ENCODE measurements at places on chromosomes 2 and 18.

DNA sequence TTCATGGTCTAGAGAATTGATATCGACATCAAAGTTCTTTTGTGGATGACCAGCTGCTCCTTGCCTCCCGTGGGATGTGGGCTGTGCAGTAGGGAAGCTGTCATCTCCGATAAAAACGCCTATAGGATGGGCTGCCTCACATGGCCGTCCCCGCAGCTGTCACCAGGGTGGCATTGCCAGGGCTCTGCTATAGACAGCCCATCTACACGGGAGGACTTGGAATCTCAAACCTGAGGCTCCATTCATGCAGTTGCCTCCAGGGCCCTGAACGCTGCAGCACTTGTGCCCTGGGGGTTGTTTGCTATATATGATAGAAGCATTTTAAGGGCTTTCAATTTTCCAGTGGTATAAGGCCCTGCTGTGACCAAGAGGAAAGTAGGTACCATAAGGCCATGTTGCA is 183.1 kb downstream of the MYCN start:
- DNase-seq = no peak

- no peak for DNase-seq
Measured at GRCh38 chr18:62289047-62289446, 36.1 kb upstream of the TNFRSF11A start.

GRCh38 chr2:85216927-85217326 is 83.7 kb downstream of the TCF7L1 start:
- no peak for DNase-seq

GRCh38 chr2:208370881-208371633 is 35.5 kb upstream of the PTH2R start:
- no peak for DNase-seq

- DNase-seq = no peak
Measured at GRCh38 chr2:109438773-109439389, 174.9 kb downstream of the SEPTIN10 start.

DNA sequence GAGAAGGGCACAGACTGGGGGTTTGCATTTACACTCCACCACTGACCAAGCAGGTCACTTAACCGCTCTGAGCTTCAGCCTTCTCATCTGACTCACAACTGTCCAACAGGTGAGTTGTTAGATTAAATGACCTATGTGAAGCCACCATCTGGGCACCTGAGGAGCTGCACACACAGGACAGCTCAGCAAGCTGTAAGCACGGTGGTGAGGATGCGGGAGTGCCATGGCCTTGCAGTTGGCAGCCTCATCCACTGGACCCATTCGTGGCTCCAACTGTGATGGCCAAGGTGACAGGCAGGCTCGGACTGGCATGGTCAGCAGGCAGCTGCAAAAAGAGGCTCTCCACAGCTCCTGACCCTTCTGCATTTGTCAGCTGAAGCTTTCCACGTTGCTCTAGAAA is 23.3 kb upstream of the AMMECR1L start:
- DNase-seq = no peak

DNA sequence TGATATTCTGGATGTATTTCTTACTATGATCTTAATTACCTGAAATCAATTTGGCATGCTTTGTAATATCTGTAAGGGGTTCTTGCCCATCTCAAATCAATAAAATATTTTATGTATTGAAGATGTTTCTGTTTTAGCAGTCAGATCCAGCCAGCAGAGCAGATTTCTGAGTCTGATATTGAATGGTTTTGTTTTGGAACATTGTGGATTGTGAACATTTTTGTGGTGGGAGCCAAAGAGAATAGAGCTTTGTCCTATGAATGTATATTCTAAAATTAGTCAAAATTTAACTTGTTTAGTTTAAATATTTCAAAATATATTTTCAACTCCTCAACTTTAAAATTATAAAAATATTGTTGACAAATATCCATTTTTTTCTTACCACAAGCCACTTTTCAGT is 197.0 kb downstream of the UBE2E3 start:
- no peak for DNase-seq

DNA sequence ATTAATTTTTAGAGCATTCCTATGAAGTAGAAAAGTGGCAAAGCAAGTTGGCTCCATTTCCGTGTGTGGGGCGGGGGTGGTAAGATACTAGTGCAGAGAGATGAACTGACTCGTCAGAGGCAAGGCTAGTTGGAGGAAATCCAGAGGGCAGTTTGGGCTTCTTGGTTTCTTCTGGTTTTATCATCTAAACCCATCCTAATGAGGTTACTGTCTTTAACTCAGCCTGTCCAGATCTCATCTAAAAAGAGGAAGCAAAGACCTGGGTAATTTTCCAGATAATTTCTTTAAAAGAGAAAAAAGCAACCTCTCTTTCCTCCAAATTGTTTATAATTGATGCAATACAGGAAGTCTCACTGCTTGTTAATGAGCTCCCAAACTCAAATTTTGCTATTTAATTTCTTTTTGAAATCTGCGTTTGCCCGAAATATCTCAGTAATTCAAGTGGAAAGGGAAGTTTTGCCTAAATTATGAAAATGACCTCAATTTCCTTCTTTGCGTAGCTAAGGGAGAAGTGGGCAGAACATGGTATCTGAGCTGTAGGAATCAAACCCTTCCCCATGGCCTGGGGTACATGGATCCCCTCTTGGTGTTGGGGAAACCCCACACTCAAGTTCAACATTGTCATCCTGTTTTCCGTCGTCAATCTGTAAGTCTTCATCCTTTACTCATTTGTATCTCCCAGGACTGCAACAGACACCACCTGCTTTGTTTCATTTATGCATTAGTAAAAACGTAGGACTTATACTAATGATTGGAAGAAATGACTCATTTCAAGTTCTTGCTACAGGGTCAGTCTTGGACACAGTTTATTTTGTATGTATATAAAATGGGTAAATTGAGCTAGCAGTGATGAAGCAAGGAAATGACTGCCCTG is 89.1 kb upstream of the KLF7 start:
- no peak for DNase-seq

DNA sequence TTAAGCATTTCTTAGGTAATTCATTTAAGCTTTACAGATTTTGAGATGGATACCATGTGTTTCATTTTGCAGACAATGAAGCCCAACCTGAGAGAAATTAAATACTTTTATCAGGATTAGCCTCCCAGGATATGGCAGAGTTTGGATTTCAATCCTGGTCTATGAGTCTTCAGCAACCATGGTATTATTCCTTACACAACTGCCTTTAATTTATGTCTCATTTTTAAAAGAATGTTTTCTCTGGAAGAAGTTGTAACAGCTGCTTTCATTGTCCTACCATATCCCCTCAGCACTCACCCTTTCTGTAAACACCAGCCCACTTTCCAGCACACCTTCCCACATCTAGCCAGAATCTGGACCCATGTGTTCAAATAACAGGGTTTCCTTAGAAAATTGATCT is 863.7 kb upstream of the VRK2 start:
- no peak for DNase-seq

- DNase-seq = no peak
Measured at GRCh38 chr2:65663831-65664407, 231.5 kb upstream of the SPRED2 start.

GRCh38 chr2:150339951-150340350 is 147.5 kb downstream of the RND3 start:
- DNase-seq = no peak

GRCh38 chr2:212387146-212387545 is 151.5 kb downstream of the ERBB4 start:
- no peak for DNase-seq

DNA sequence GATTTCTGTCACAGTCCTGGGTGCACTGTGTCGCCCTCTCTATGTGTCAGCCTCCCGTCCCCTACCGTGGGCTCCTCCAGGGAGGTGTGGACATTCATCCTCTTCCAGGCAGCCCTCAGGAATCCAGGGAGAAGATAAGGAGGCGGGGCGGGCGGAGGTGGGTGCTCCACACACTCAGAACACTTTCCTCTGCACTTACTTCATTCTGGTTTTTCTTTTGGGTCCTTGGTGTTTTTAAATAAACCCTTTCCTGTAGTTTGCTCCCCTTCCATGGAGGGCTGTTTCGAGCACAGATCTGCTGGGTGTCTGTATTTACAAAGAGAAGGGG is 183.9 kb downstream of the FAM210A start:
- DNase-seq = no peak

- DNase-seq = no peak
Measured at GRCh38 chr2:20576598-20577115, 74.2 kb downstream of the HS1BP3 start.

- DNase-seq = no peak
Measured at GRCh38 chr2:111209045-111209514, 88.4 kb downstream of the BCL2L11 start.

DNA sequence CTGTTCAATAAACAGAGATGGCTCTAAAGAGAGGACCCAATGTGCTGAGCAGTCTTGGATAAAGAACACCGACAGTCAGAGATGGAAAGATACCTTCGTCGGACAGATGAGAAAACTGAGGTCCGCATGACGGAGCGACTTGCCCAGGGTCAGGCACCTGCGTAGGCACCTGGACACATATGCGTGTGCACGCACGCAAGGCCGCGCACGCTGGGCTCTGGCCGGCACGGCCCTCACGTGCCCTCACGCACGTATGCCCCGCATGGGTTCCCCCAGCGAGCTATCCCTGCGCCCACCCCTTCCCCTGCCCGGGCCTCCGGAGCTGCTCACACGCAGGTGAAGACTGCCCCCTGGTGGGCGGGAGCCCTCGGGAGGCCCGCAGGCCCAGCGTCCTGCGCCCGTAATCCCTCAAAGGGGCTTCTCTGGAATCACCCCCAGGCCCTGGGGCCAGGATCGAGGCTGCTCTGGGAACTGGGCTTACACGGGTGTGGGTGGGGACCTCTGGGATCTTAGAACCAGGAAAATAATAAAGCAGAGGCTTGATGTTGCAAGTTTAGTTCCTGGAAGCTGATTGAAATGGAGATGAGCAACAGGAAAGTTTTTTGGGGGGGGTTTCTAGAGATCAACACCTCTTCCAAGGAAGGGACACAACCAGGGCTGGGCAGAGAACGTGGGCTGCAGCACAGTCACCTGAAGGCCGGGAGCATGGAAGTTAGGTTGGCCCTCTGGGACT is 246.3 kb downstream of the TNS1 start:
- DNase-seq = peak; percentile 73

DNA sequence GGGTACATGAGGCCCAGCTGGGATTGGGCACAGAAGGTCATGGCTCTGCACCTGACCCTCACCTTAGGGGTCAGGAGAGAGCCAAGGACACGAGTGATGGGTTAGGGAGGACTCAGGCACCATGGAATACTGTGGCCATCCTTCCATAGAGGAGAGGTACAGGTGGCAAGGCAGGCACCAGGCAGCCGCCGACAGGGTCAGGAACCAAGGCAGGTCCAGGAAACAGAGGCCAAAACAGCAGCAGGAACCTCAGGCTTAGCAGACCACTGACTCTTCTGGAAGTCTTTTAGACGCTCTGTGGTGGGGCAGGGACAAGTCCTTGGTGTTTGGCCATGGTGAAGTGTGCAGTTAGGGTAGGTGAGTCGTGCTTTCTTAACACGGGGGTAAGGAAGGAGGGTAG is 128.0 kb downstream of the NEDD4L start:
- no peak for DNase-seq

DNA sequence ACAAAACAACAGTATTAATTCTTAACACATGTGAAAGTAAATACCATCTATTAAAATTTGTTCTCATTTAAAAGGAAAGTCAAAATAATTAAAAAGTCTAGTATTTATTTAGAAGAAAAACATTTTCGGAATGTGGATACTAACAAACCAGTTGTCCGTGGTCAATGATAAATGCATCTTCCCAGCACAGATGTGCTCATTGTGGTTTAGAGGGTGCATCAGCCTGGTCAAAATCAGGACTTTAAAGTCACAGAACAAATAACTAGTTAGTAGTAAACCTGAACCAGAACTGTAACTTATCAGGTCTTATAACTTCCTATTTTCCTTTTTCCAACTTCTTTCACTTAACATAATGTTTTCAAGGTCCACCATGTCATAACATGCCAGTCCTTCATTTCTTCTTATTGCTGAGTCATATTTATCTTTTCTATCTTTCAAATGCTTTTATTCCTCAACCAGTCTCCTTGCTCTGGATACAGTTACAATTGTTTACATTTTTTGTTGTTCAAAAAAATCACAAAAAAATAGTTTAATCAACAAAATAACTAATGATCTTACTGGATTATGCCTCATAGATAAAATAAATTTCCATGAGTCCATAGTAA is 55.8 kb downstream of the ID2 start:
- no peak for DNase-seq

DNA sequence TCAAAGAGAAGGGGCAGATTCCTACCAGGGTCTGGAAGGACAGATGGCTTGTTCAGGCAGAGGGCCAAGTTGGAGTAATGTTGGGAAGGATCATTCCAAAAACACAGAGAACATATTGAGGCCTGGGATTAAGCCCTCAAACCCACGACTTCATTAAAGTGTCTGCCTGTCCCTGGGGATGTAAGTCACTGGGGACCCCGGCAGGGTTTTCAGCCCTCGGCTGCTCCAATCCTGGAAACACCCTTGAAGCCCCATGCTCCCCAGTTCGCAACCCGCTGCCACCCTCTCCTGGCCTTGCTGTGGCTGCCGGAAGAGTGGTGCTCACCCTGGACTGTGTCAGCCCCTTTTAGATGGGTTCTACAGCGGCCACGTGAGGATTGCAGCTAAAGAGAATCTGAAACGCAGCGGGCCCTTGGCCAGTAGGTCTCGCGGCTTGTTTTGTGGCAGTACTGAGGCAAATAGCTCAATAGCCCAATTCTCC is 79.9 kb downstream of the EPAS1 start:
- DNase-seq = no peak

DNA sequence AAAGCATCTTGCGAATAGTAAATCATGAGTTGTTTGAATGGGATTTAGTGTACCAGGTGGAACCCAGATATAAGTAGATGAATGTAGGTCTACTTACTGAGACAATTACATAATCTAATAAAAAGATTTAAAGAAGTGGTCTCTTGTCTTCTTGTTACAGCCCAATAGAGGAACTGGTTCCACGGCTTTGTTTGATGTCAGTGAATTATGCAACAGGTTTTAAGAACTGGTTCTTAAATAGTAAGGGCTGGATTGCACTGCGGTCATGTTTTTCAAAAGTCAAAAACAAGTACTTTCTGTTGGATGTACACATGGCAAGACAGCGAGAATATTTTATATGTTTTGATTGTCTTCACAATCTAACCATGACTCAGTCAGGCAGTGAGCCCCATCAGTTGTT is 15.4 kb upstream of the SLC9A2 start:
- no peak for DNase-seq

DNA sequence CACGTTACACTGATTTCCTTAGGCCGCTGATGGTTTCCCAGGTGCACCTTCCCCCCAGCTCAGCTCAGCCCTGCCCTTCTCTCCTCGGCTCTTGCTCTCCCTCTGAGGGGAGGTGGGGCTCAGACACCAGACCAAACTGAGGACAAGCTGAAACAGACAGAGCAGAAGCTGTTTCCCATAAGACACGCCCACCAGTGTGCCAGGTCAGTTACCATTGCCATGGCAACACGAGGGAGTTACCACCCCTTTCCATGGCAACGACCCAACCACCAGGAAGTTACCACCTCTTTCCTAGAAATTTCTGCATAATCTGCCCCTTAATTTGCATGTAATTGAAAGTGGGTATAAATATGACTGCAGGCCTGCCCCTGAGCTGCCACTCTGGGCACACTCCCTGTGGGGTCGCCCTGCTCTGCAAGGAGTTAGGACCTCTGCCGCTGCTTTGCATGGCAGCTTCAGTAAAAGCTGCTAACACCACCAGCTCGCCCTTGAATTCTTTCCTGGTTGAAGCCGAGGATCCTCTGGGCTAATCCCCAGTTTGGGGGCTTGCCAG is 120.9 kb upstream of the SMIM21 start:
- no peak for DNase-seq
